Muscle of back (tissue), 13 donors: ENCODE measurements at places on chromosomes 2 and 18.

- no peak for DNase-seq
Measured at GRCh38 chr2:29729401-29729800, 192.0 kb downstream of the ALK start.

GRCh38 chr2:205465791-205466190, 216.5 kb upstream of the NRP2 start:
- no peak for DNase-seq

GRCh38 chr18:79377187-79377891, 18.4 kb upstream of the NFATC1 start:
- DNase-seq = no peak

GRCh38 chr2:199660167-199660566, 190.8 kb downstream of the FTCDNL1 start:
- no peak for DNase-seq

GRCh38 chr18:44126598-44126997, 554.1 kb upstream of the SETBP1 start:
- DNase-seq = no peak

GRCh38 chr2:160064916-160065315, 2.5 kb upstream of the PLA2R1 start:
- DNase-seq = no peak

DNA sequence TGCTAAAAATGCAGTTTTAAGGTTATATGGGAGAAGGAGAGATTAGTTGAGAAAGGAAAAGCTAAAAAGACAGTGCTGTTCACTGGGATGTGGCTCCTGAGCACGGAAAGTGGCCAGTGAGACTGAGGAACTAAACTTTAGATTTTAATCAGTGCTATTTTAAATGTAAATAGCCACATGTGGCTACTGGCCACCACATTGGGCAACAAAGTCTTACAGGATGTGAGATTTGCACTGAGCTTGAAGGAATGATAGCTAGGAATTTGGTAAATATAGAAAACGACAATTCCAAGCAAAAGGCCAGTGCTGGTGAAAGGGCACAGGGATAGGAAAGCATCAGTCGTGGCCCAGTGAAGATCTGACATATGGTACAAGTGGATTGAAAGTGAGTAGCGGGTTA, 14.1 kb upstream of the SP5 start:
- no peak for DNase-seq

DNA sequence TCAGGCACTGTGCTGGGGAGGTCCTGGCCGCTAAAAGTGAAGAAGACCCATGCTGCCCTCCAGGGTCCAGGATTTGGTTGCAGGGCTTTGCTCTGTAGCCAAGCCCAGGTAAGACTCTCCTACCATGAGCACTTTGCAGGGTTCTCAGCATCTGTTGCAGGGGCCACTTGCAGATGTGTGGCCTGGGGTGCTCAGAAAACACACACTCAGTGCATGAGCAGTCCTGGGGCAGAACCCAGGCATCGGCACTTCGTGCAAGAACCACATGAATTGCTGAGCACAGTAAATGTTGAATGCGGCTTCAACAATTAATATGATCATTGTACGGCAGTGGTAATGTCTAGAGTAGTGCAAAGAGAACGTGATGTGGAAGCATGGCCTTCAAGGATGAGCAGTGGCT, 98.5 kb upstream of the SMIM21 start:
- DNase-seq = no peak

GRCh38 chr2:210553373-210553772, 3.0 kb upstream of the CPS1 start:
- no peak for DNase-seq

GRCh38 chr2:235747786-235748091, 253.9 kb downstream of the AGAP1 start:
- no peak for DNase-seq

GRCh38 chr18:46333431-46334135, 229.4 kb downstream of the HAUS1 start:
- DNase-seq = peak; percentile 55

DNA sequence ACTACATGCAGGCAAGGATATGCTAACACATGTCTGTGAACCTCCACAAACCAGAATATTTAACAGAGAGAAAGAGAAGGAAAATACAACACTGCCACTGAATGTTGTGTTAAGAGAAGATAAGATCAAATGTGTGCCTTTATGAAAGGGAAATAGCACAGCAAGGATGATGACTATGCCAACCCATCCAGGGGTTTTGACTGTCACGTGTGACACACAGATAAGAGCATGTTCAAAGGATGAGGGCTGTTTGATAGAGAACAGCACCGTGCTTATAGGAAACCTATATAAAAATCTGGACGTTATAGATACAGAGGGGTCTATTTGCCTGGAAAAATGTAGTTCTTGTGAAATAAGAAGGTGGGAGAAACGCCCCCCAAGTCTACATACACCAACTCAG, 911.8 kb downstream of the CPS1 start:
- no peak for DNase-seq

- no peak for DNase-seq
Measured at GRCh38 chr2:105416156-105416555, 17.3 kb upstream of the FHL2 start.

DNA sequence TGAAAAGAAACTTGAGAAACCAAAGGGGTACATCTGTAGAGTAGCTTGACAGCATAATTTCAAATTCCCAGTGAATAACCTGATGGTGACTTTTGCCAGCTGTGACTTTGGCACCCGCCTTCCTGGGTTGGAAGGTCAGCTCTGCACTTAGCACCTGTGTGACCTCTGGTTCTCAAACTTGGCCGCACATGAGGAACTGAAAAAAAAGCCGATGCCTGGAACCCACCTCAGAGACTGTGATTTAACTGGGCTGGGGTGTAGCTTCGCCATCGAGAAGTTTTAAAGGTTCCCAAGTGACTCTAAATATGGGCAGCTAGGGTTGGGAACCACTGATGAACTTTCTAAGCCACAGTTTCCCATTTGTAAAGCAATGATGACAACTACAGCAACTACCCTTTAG, 6.5 kb downstream of the EFEMP1 start:
- no peak for DNase-seq
